ENCODE measurements at places on chromosomes 1 and 21. TPM values are rescaled to one million over a fixed set of nuclear protein-coding genes. Genes with fewer than 3 reads are reported as not detected.

DNA sequence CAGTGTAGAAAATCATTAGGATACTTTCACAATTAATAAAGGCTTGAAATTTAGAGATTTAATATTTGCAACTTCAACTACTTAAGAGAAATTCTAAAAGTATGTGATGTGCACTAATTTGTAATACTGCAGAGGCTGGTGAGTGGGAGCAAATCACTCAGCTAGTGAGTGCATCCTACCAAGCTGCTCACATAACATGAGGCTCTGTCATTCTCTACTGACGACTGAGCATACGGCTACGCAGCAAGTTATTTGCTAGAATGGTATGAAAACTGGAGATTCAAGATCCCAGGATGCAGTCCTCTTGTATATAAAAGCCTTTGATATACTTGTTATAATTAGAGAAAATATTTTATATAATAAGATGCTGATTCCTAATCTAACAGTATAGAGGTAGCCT lies 90.1 kb downstream of the ATP1B1 start:
- no peak for DNase-seq

DNA sequence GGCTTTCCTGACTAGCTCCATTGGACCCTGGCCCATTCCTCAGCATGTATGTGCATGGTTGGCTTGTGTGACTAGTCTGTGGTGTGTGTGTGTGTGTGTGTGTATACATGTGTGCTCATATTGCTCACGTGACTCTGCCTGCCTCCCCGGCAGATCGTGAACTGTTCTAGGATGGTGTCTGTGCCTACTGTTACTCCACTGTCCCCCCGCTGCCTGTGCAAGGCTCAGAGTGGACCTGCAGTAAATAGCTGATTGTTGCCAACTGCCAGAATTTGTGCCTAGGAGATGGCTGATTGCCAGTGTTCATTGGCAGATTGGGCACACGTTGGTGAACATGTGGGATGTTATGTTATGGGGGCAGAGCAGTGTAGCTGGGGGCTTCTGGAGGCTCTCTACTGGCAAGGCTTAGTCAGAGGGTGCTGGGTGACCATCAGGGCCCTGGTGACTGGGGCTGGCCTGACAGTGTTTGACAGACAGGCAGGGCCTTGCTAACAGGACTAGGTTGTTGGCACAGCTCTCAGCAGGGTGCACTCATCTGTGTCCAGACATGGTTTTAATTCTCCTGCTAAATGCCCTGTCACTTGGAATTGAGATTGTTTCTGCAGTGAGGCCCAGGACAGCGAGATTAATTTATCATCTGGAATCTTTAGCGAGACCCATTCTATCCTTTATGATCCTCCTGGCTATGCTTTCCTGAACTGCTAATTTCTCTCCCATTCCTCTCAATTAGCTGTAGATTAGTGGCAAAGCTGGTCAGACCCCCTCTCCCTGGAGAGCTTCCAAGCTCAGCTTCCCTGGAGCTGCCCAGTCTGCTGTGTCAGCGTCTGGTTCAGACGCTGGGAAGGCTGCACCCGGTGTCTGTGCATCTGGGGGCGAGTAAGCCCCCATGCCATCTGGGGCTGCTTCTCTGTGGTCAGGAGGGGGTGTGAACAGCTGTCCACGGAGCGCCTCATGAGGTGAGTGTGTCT lies 20.8 kb downstream of the SLC6A17 start:
- no peak for DNase-seq

DNA sequence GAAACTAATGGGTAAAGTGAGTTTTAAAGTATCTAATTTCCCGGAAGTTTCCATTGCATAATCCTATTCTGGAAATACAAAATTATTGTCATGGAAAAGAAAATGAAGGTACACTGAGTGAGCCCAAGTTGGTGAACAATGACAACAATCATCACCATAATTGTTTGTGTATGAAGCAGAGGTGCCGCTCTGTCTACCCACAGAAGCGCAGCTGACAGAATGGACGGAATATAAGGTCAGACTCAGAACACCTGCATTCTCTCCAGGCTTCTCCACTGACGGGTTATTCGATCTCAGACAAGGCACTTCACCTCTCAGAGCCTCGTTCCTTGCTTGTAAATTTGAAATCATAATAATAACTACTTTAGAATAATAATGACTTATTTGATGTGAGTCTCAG lies 99.1 kb upstream of the NGF start:
- no peak for DNase-seq

GRCh38 chr1:21287905-21288514 lies 2.3 kb downstream of the ECE1 start:
- DNase-seq = no peak

RAB42 gene
- 14.5 TPM for total RNA-seq

OLFML2B gene
- 9.0 TPM for total RNA-seq

COL8A2 gene
- 0.06 TPM for total RNA-seq

Data from epithelial cell of proximal tubule (primary cell).